ENCODE measurements at places on chromosomes 3 and 15. TPM values are rescaled to one million over a fixed set of nuclear protein-coding genes. Genes with fewer than 3 reads are reported as not detected.

Gene NOP10
- total RNA-seq: 201 TPM

Gene GCSAM
- not detected for total RNA-seq

Gene GOLIM4
- total RNA-seq: 49.2 TPM

DNA sequence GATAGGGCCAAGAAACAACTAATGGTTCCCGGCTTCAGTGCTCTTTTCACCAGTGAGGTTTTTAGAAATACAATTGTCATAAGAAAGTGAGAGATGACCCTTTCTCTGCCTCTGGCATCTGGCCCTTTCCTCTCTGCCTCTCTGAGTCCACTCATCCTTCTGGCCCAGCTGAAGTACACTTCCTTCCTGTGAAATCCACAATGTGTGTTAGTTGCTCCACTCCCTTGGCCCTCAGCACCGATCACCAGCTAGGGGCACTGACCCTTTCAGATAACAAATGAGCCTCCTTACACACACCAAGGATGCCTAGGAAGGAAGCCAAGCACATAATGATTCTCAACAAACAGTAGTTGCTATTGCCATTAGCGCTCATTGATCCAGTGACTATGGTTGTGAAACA, 2.9 kb upstream of the CAV3 start:
- DNase-seq: no peak

- no peak for DNase-seq
These were observed 158.4 kb upstream of the GMNC start for GRCh38 chr3:191020730-191021396.

DNA sequence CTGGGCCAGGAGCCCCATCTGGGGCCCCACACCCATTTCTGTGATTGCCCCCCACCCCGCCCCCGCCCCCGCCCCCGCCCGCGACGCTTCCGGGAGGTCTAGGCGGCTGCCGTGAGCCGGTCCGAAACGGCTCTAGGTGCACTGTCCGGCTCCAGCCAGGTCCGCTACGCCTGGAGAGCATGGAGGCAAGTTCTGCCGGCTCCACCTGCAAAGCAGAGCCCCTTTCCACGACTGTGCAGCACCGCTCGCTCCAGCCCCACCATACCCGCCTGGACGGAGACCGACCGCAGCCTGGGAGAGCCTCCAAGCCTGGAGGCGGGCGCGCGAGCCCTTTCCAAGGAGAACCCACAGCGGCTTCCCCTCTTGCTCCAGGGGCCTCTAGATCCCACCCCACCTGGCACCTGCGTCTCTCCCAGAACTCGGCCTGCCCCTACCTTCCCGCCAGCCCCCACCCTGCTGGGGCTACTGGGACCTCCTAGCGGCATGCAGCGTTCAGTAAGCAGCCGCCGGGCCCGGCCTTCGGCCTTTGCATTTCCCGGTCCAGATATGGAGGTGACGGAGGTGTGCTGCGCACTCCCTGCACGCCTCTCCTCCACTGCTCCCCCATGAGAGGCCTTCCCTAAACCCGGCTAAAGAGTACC, 66.2 kb downstream of the KLF13 start:
- DNase-seq: no peak

DNA sequence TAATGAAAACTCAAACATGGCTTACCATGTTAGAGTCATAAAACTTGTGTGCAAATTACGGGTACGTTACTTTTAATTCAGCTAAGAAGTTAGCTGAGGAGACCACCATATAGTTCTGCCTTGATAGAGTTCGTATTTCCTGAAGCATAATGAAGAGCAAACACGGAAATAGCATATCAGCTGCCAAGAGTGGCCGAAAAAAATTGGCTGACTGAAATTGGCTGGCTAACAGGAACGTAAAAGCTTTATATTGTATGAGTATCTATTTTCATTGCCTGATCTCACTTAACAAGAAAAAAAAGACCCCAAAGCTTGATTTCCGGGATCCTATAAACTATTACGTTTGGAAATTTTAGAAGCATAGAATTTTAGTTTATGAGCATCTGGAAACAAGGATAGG, 1222.9 kb downstream of the ZPLD1 start:
- no peak for DNase-seq

DNA sequence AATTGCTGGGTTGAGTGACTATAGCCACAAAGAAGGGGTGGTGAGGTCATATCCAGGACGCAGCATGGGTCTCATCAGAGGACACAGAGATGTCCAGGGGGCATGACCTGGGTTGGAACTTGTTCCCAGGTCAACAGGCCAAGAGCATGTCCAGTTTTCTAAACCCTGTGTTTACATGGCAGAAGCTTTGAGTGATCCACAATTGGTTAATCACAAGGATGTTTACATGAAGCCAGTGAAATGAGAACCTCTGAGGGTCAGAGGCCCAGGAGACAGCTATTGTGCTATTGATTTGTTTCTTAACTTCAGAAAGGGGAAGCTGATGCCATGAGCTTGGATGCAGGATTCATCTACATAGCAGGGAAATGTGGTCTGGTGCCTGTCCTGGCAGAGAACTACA, 42.2 kb upstream of the TOPBP1 start:
- no peak for DNase-seq

DNA sequence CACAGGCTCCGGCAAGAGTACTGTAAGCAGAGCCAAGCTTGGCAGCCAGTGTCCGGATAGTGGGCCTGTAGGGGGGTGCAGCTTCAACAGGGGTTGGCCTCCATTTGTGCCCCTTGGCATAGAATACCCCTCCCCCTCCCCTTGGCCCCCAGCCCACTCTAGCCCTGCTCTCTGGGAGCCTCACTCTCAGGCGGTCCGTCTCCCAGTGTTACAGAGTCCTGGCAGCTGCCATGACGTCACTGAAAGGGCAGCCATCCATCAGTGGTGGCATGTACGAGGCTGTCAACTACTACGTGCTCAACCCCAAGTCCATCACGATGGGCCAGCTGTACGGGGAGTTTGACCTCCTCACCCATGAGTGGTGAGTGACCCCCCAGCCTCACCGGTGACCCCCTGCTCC, 50.4 kb downstream of the DNAH1 start:
- DNase-seq: no peak

DNA sequence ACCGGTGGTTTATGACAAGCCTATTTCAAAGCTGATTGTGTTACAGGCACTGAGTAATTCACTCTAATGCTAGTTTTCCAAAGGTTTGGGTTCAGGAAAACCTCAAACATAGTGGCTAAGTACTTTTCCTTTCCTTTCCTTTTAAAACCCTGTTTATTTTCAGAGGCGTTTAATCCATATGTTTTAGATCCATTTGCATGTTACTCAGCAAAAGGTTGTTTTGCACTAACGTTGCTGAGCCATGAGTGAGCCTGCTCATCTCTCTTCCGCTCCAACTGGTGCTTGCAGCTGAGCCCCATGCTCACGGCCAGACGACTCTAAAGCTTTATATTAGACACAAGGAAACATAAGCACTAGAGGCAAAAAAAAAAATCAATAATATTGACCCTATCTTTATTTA, 9.4 kb downstream of the CEMIP start:
- DNase-seq: peak; percentile 45

DNA sequence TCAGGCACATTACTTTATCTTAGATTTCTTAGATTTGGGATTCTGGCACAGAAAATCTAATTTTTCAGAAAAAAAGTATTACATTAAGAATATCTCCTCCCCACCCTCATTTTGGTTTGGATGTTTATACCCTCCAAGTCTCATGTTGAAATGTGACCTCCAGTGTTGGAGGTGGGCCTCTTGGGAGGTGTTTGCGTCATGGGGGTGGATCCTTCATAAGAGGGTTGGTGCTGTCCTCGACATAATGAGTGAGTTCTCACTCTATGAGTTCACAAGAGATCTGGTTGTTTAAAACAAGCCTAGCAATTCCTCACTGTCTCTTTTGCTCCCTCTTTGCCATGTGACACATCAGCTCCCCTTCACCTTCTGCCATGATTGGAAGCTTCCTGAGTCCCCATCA, 45.6 kb upstream of the WWTR1 start:
- peak; percentile 95 for DNase-seq

- DNase-seq: peak; percentile 6
These were observed 70.4 kb downstream of the HES1 start for GRCh38 chr3:194206320-194206719.

- peak; percentile 24 for DNase-seq
These were observed 18.8 kb downstream of the B4GALT4 start for GRCh38 chr3:119221779-119222320.

DNA sequence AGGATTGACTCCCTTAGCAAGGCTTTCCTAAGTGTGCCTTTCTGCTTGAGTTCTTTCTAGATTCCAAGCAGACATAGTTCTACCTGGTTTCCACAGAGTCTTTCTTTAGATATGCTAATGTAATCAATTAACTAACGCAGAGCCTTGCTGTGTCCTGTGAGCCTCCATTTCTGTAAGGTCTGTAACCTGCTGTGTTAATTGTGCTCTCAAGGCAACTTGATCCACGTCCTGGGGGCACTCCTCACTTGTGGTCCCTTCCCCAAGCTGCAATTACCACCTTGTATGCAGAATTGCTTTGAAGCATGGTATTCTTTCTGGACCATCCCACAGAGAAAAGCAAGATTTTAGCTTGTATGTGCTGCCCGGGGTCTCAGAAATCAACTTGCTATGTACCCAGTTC, 29.5 kb upstream of the THSD4 start:
- no peak for DNase-seq

All from fibroblast of villous mesenchyme (primary cell).